ENCODE measurements at places on chromosomes 3 and 15.

GRCh38 chr15:61264986-61265385 is 35.9 kb upstream of the RORA start:
- no peaks in the 10 kb centered on the region for H3K4me1 ChIP-seq
- peaks cover 19% of the 10 kb centered on the region for H3K27me3 ChIP-seq
- H3K4me3 ChIP-seq, result no peak overlapping the region
- H3K36me3 ChIP-seq, result no peaks in the 10 kb centered on the region
- no peak overlapping the region for H3K27ac ChIP-seq

DNA sequence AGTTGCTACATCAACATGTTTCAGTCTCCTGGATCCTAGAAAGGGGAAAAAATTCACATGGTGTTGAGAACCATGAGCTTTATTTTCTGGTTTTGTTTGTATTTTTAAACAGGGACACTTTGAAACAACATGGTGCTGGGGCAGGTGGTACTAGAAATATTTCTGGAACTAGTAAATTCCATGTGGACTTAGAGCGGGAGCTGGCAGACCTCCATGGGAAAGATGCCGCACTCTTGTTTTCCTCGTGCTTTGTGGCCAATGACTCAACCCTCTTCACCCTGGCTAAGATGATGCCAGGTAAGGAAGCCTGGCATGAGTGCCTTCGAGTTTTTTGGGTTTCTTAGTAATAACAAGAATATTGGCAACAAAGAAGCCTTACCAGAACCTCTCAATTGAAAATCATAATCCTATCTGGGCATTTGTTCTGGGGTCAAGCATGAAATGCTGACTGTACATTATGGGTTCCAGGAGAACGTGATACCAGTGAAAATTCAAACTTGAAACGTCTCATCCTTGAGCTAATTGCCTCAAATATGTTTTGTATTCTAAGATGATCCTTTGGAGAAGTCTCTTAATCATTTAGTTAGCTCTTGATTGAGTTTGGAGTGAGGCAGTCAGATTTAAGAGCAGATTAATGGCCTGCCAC is 7.9 kb downstream of the ALAS1 start:
- H3K27ac ChIP-seq, result peak overlapping the region; percentile 45
- peaks cover 64% of the 10 kb centered on the region for H3K36me3 ChIP-seq
- DNase-seq, result no peak
- no peak overlapping the region for H3K4me3 ChIP-seq
- H3K4me1 ChIP-seq, result peaks cover 39% of the 10 kb centered on the region

DNA sequence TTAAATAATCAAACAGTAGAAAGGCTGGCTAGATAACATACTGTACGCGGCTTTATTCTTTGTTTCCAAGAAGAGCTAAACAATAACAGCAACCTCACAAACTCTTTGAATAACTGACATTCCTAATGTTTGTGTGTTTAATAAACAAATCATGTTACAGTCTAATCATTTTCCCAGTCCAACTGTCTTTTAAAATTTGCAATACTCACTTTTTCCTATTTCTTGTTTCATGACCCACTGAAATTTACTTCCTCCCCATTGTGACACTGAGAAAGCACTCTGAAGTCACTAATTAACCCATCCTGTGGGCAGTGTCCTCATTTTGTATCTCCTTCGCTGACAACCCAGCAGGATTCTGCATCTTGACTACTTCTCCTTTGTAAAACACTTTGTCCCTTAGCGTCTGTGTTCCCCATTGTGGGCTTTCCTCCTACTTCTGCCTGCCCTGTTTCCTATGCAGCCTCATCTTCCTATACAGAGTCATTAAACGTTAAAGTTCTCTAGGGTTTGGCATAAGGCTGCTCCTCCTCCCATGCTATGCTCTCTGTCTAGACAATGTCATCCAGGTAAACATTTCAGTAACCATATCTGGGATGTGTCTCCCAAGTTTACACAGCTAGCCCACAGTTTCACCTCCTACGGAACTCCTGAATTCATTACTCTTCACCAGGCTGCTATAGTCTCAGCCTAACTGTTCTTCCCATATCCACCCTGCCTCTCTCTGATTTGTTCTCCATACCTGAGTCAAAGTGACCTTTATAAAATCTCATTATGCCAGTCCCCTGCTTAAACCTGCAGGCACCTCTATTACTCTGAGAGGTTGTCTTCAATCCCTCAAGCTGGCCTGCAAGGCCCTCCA is 148.9 kb downstream of the GREM1 start:
- peaks cover 5% of the 10 kb centered on the region for H3K4me1 ChIP-seq
- no peaks in the 10 kb centered on the region for H3K27me3 ChIP-seq
- no peak overlapping the region for H3K4me3 ChIP-seq
- DNase-seq, result no peak
- no peaks in the 10 kb centered on the region for H3K36me3 ChIP-seq

- no peak overlapping the region for H3K27ac ChIP-seq
- H3K4me1 ChIP-seq, result no peaks in the 10 kb centered on the region
- DNase-seq, result peak; percentile 1
- H3K36me3 ChIP-seq, result no peaks in the 10 kb centered on the region
- no peak overlapping the region for H3K4me3 ChIP-seq
- H3K27me3 ChIP-seq, result peaks cover 17% of the 10 kb centered on the region
These were observed 148.9 kb upstream of the GBE1 start for GRCh38 chr3:81910244-81910852.

DNA sequence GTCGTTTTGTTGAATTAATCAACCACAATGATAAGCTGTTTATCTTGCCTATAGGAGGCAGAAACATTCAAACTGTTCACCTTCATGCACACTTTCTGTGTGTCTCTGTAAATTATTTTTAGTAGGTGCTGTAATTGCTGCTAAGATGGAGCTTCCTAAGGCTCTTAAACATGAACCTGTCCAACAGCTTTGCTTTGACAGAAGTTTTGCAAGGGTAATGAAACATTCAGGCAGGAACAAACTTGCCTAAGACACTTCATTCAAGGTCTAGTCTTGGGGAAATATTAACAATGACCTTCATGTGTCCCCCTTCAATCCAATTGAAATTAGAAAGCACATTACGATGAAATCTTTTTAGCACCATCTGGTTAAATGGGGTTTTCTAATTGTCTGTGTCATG is 156.1 kb downstream of the DIPK2A start:
- H3K4me1 ChIP-seq, result peaks cover 7% of the 10 kb centered on the region
- no peak overlapping the region for H3K4me3 ChIP-seq
- H3K27me3 ChIP-seq, result peaks cover 5% of the 10 kb centered on the region
- no peak overlapping the region for H3K27ac ChIP-seq
- no peak for DNase-seq

DNA sequence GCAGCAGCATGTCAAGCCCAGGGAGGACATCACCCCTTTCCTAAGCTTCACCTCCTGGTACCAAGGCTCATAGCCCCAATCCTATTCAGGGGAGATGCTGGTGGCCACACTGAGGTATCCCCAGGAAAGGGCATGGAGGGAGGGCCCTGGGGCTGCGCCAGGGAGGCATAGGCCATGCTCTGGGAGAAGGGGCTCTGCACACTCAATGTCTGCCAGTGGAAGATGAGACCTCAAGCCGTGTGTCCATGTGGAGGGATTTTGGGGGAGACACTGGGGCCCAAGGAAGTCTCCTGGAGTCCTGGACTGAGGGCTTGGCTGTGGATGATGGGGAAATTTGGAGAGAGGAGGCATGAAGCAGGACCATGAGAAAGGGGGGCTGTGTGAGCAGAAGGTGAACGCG is 21.2 kb upstream of the PRR23E start:
- no peak overlapping the region for H3K4me3 ChIP-seq
- H3K27me3 ChIP-seq, result peaks cover 19% of the 10 kb centered on the region
- no peaks in the 10 kb centered on the region for H3K36me3 ChIP-seq
- no peaks in the 10 kb centered on the region for H3K4me1 ChIP-seq

- peak overlapping the region; percentile 74 for H3K27ac ChIP-seq
- peak; percentile 10 for DNase-seq
- no peaks in the 10 kb centered on the region for H3K27me3 ChIP-seq
- peaks cover 25% of the 10 kb centered on the region for H3K4me1 ChIP-seq
- H3K4me3 ChIP-seq, result peak overlapping the region; percentile 90
These were observed 121.0 kb downstream of the TFDP2 start for GRCh38 chr3:142028243-142028777.

GRCh38 chr3:85007195-85008094 is 48.7 kb downstream of the CADM2 start:
- H3K27ac ChIP-seq, result no peak overlapping the region
- no peaks in the 10 kb centered on the region for H3K27me3 ChIP-seq
- H3K4me3 ChIP-seq, result no peak overlapping the region
- H3K4me1 ChIP-seq, result no peaks in the 10 kb centered on the region
- DNase-seq, result no peak

DNA sequence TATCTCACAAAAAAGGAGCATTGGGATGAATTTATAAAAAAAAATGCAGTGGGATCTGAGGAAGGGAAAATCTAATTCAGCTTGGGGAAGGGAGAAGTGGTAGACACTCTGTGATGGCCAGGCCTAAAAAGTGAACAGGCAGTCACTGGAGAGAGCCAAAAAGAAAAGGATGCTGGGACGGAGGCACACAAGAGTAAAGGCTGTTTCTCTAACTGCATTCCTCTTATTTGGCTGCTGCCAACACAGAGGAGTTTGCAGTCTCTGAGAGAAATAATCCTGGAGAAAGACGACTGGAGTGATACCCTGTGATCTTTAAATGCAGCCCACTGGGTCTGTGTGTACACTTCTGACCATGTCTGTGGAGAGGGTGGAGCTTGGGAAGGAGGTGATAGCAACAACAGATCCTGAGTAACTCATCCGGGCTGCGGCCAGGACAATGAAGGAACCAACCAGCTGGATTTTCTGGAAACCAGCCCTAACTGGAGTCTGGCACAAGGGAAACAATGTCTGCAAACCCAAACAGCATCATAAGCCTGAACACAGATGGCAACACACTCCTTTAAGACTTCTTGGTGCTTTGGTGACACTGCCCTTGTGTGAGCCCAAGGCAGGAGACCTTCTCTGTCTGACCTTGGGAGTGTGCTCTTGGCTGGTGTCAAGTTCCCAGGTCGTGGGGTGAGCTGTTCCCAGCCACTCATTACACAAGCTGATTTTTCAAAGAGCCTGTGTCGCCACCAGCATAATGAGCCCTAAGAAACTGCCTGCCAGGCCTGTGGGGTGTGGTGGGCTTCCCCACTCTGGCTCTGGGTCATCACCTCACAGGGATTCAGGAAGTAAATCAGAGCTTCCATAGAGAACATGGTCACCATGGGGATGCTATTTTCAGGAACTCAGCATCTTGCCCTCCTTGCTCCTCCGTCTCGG is 8.0 kb downstream of the FYCO1 start:
- H3K27me3 ChIP-seq, result no peaks in the 10 kb centered on the region
- no peak overlapping the region for H3K27ac ChIP-seq
- H3K4me1 ChIP-seq, result peaks cover 56% of the 10 kb centered on the region
- H3K36me3 ChIP-seq, result peaks cover 45% of the 10 kb centered on the region

DNA sequence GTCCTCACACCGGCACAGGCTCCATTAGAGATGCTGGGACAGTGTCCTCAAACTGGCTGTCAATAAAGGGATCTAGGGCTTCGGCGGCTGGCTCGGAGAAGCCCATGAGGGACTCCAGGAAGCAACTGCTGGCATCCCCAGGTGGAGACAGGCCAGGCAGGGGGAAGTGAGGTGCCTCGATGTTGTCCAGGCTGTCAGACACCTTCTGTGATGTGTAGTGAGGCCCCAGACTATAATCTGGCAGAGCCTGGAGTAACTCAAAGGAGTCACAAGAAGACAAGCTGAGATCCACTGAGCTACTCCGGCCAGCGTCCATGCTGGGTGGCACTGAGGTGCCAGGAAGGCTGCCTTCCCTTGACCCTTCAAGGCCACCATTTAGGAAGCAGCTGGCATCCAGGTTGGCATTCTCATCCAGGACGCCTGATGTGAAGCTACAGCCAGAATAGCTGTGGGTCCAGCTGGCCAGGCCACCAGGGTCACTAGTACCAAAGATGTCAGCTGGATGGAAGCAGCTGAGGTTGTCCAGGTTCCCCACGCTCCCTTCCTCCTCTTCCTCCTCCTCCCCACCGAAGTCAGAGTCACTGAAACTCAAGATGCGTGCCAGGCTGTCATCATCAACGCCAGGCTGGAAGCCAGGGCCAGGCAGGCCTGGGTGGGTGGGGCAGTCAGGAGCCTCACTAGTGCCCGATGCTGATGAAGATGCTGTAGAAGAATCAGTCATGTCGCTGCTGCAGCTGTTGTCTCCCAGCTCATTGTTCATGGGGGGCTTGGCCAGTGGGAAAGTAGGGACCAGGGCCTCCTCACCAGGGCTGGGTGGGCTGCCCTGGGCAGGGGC is 10.1 kb downstream of the CSRNP1 start:
- H3K36me3 ChIP-seq, result peaks cover 46% of the 10 kb centered on the region
- H3K27ac ChIP-seq, result no peak overlapping the region
- DNase-seq, result no peak
- no peaks in the 10 kb centered on the region for H3K27me3 ChIP-seq
- no peak overlapping the region for H3K4me3 ChIP-seq

DNA sequence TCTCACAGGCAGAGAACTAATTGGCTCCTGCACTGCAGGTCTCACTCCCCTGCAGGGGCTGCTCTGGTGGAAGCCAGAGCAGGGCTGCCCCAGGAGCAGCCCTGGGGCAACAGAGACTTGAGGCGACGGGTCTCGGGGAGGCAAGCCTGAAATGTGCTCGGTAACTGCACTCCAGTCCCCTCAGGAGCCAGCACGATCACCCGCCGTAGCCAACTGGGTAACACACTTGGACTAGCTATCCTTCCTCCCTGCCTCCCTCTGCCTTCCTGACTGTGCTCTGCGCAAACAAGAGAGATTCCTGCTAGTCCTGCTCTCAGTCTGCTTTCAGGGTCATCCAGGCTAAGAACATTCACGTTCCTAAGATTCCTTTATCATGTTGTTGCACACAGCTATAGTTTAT is 140.7 kb upstream of the NSMCE3 start:
- DNase-seq, result no peak
- no peaks in the 10 kb centered on the region for H3K36me3 ChIP-seq
- H3K4me3 ChIP-seq, result no peak overlapping the region
- H3K27ac ChIP-seq, result no peak overlapping the region
- peaks cover 30% of the 10 kb centered on the region for H3K27me3 ChIP-seq

- peaks cover 27% of the 10 kb centered on the region for H3K36me3 ChIP-seq
- H3K27me3 ChIP-seq, result no peaks in the 10 kb centered on the region
- no peak overlapping the region for H3K4me3 ChIP-seq
- H3K4me1 ChIP-seq, result peaks cover 26% of the 10 kb centered on the region
- no peak overlapping the region for H3K27ac ChIP-seq
These were observed 2.7 kb downstream of the NKIRAS1 start for GRCh38 chr3:23913873-23914743.
